ENCODE measurements at places on chromosomes 5 and 9.

- DNase-seq: no peak
Observed at GRCh38 chr9:124506931-124507879, at the start of gene NR5A1. Gene NR5A1, minus strand, starts transcription at chr9:124507399. Its CDS starts 4,004 bp downstream, at chr9:124503395.

- no peak for DNase-seq
Observed at GRCh38 chr9:91758491-91758981, 191.5 kb downstream of the ROR2 start.

DNA sequence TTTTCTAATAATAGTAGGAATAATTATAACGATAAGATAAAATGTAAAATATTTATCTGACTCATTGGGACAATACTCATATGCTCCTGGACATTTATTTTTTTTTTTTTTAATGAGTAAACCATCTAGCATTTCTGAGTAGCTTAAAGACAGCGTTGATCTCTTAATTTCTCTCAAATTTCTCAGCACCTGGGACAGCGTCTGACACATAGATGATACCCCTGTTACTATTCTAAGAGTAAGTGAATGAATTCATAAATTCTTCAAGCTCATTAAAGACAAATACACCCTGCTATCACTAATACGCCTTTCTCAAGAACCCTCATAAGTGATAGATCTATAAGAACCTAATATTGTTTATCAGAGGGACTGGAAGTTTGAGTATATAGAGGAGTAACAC lies 12.0 kb upstream of the HTR4 start:
- no peak for DNase-seq

DNA sequence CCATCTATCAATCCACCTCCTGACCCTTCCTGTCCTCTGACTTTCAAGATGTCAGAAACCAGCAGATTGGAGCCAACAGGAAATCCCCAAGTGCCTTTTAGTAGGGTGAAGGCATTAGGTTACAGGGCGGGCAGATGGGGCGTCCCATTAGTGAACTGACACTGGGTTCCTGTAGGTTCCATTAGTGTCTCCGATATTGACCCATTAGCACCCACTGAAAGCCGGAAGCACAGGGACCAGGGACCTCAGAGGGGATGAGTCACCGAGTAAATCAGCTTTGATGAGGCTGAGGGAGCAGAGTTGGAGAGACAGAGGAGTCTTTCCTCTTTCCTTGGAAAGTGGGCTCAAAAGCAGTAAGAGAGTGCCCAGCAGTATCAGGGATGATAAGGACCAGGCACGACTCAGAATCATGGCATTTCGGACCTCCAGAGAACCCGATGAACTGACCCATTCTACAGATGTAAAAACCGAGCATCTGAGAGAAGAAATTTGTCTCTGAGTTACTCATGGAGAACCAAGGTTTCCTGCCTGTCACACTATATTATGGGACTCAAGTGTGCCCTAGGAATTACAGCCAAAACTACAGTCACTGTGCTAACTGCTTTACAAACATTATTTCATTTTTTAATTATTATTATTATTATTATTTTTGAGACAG lies 47.2 kb upstream of the FABP6 start:
- no peak for DNase-seq

GRCh38 chr5:177366528-177367322 lies 9.0 kb downstream of the RGS14 start:
- no peak for DNase-seq

- DNase-seq: no peak
Observed at GRCh38 chr9:114774524-114774923, 31.3 kb downstream of the TNFSF15 start.

DNA sequence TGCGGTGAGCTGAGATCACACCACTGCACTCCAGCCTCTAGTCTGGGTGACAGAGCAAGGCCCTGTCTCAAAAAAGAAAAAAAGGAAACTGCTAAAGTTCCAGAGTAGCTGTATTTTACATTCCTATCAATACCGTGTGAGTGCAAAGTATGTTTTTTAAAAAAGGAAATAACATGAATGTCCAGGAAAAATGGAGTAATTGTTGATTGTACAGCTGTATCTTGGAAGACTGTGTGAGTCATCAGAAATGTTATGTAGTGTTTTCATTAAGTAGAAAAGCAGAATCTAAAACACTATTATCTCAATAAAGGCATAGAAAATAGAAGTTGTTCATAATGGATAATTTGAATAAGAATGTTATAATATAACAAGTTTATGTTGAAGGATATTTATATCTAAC lies 53.9 kb downstream of the ZCCHC7 start:
- no peak for DNase-seq

DNA sequence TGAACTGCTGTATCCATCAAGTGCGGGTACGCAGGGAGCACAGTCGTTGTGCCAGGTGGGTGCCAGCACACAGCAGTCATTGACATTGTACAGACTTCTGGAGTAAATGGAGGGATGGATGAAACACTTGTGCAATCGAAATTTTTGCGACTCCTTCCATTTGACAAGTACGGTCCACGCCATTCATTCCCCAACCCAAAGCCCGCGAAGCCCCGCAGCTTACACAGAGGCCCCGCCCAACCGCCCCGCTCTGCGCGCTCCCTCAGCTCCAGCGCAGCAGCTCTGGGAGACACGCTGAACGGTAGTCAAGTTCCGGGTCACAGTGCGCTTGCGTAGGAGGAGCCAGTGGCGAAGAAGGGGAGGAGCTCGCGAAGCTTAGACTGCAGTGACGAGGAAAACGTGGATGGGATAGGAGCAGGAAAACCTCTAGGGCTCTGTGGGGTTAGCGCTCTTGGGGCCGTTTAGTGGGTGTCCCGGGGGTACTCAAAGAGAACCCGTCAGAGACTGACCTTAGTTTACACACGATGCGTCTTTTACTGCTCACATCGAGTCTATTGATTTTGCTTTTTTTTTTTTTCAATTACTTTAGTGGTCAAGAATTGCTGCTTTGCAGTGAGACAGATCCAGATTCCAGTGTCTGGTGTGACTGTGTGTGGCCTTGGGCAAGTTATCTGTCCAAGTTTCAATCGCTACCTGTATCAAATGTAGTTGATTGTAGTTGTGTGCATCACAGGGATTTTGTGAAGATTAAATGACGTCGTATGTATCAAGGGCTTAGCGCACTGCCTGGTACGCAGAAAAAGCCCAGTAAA lies 15.3 kb upstream of the MSANTD3 start:
- peak; percentile 76 for DNase-seq

GRCh38 chr5:94522117-94522516 lies 96.3 kb downstream of the KIAA0825 start:
- no peak for DNase-seq

DNA sequence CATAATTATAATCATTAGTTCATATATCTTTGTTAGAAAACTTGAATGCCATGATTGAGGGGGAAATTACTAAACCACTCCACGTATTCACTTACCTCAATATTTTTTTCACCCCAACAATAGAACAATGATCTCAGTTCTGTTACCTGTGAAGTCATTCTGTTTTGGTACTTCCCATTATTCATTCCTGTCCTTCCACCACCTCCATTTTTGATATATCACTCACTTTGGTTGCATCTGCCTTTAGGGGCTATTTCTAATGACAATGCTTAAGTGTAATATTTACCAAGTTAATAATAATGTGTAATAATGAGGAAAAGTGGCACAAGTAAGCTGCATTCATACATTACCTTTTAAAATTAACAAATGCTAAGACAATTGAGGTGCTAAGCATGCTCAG lies 218.4 kb downstream of the SPATA31D1 start:
- no peak for DNase-seq

DNA sequence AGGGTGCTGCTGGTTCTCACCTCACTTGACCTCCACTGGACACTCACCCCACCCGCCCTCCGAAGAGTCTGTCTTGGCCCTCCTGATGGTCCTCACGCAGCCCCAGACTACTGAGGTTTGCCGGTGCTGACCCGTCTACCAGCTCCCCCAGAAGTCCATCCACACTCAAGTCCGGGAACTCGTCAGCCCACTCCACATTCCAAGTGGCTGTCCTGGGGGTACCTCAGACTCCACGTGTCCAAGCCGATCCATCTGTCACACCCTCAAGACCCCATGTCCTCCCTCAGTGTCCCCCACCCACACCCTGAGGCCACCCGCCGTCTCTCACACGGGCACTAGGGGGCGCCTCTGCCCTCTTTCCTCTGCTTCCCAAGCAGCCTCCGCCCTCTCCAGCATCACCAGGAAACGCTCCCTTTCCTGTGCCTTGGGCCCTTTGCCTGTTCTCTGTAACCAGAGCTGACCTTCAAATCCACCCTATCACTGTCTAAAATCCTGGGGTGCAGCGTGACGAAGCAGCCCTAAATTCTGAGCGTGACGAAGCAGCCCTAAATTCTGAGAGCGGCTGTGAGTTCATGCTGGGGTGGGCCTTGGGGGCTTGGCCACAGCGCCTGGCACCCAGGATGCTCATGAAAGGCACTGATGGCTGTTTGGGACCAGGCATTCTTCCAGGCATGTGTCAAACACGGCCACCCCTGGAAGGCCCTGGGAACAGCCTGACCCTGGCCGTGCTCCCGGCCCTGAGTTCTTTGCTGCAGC lies 95.7 kb downstream of the KCNT1 start:
- DNase-seq: no peak

DNA sequence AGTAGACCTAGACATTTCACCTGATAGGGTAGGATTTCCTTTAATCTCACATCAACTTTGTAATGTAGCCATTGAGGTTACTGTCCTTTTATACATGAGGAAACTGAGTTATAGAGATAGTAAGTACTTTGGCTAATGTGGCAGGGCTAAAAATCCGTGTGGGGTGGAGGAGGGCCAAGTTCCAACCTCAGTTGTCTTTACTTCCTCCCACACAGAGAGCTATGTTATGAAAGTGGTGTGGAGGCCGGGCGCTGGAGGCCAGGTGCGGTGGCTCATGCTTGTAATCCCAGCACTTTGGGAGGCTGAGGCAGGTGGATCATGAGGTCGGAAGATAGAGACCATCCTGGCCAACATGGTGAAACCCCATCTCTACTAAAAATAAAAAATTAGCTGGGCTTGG lies 173.3 kb downstream of the PALM2AKAP2 start:
- no peak for DNase-seq

DNA sequence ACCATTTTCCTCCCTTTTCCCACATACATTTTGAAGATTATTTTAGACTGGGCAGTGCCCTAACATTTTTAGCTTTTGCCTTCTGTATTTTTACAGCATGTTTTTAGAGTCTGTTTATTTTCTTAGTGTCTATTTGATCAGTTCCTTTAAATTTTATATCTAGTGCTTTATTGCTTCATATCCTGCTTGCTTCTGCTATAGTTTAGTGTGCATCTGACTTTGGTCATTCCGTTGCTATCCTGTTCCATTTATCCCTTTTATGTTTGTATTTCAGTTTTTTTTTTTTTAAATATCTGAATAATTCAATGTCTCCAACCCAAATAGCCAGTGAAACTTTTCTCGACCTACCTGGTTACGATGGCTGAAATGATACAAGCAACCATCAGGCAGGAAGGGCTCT lies 203.8 kb downstream of the ARHGAP26 start:
- no peak for DNase-seq

DNA sequence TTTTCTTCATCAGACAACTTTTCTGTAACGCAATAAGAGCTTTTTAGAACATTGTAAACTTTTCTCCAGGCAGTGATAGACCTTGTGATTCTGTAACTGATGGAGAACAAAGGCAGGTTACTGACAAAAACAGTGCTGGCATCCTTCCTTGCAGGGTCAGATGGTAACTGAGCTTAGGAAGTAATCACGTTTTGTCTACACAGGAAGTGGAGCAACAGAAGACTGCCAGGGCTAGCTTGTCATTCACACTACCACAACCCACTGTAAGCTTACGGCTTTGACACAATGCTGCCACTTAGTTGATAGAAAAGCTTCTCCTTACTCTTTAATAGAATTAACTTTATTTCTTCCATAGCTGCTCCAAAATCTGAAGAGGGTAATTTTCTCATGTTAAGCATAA lies 46.8 kb downstream of the FBN2 start:
- DNase-seq: no peak

GRCh38 chr9:75545287-75545686 lies 345.2 kb upstream of the PCSK5 start:
- no peak for DNase-seq

DNA sequence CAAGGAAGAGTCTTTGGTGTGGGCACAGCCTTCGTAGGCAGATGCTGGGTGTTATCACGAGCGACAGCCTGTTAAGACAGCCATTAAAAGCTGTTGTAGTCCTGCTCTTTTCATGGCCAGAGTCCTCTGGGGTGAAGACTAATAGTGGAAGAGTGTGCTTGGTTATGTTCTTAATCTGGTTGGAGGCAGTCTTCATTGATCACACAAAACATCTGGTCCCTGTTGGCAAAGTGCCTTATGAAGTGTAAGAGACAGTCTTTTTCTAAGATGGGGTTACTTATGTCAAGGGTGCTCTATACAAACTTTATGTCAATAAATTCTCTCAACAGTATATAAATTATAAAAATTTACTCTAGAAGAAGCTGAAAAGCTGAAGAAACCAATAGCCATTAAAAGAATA lies 280.4 kb downstream of the CAAP1 start:
- DNase-seq: no peak

- no peak for DNase-seq
Observed at GRCh38 chr5:68116408-68116807, 99.1 kb upstream of the PIK3R1 start.

GRCh38 chr5:56814963-56815657 lies at the start of gene MAP3K1:
Gene MAP3K1, plus strand, starts transcription at chr5:56815549. Its CDS starts 25 bp downstream, at chr5:56815574.
- DNase-seq: no peak

GRCh38 chr5:3828761-3829160 lies 233.1 kb downstream of the IRX1 start:
- DNase-seq: no peak

- DNase-seq: no peak
Observed at GRCh38 chr5:175851311-175851710, 20.1 kb upstream of the CPLX2 start.

DNA sequence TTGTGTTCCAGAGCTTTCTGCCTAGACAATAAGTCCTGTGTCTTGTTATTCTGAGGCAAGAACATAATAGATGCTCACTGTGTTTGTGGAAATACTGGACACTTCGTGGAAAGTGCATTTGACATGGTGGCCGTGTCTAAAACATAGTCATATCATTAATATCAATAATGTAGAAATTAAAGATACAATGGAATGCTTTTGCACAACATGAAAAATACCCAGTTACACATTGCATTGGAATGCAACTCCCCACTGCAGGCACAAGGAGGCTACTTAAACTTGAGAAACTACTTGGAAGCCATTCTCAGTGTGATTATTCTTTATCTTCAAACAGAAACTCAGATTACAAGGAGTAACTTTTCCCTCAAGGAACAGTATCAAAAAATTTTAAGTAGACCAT lies 145.3 kb upstream of the ZNF462 start:
- no peak for DNase-seq

GRCh38 chr9:124180557-124180956 lies 77.2 kb upstream of the NEK6 start:
- DNase-seq: no peak

- no peak for DNase-seq
Observed at GRCh38 chr5:7680260-7680659, 170.7 kb downstream of the CFAP90 start.

- no peak for DNase-seq
Observed at GRCh38 chr5:3197304-3198073, 398.1 kb upstream of the IRX1 start.

DNA sequence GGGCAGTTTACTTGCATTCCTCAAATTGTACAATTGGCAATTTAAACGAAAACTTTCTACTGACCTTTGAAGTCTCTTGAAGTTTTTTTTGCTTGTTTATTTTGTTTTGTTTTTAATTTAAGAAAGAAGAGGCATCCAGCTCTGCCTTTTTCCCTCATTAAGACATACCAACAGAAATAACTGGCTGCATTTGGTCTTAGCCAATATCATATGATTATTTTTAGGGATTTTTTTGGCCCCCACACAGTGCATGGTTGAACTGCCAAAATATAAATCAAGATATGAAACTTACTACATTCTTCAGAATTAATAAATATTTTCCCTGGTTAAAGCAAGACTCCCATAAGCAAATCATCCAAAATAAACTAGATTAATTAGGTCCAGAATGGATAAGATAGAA lies 79.4 kb downstream of the ALDH1A1 start:
- DNase-seq: no peak

GRCh38 chr5:144468571-144468970 lies 297.9 kb downstream of the KCTD16 start:
- no peak for DNase-seq
